ENCODE measurements at places on chromosomes 5 and 9.

DNA sequence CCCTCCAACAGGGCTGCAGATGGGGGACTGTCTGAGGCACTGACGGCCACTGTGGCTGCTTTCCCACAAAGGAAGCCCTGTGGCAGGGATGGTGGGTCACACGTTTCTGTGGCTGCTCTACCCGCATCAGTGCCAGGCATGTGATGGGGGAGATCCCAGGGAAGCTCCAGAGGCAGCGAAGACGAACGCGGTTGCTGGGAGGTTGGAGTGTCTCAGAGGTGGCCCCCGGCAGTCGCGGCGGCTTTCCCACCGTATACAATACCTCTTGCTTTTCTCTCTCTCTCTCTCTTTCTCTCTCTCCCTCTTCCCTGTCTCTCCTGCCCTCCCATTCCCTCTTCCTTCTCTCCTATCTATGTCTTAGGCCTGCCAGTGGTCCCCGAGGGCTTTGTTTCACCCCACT lies 56.7 kb downstream of the CYFIP2 start:
- DNase-seq, result no peak

DNA sequence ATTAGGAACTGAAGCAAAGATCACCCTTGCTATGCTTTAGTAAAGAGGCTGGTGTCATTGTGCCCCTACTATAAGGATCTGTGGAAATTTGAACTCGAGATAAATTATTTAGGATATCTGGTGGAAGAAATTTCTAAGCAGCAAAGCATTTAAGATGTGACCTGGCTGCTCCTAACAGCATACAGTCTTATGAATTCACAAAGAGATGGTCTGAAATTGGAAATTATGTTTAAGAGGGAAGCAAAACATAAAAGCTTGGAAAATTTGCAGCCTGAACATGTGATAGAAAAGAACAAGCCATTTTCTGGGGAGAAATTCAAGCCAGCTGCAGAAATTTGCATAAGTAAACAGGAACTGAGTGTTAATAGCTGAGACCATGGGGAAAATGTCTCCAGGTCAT lies 223.7 kb downstream of the FBXO4 start:
- no peak for DNase-seq

DNA sequence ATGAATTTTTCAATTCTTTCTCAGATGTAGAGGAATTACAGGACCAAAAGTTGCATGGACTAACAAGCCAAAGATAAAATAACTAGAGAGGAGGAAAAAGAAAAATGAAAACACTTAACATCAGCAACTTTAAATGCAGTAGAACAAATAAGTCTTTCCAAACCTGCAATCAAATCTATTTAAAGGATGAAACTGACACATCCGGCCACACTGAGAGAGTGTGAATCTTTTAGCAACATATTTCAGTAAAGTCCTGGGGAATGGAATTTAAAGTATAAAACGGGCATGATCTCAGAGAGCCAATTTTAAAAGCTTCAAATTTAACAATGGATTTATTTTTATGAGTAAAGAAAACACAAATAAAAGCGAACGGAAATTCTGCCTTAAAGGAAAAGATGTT lies 17.1 kb downstream of the CAST start:
- no peak for DNase-seq

GRCh38 chr5:18967637-18968036 lies 1020.4 kb downstream of the CDH18 start:
- DNase-seq, result no peak

DNA sequence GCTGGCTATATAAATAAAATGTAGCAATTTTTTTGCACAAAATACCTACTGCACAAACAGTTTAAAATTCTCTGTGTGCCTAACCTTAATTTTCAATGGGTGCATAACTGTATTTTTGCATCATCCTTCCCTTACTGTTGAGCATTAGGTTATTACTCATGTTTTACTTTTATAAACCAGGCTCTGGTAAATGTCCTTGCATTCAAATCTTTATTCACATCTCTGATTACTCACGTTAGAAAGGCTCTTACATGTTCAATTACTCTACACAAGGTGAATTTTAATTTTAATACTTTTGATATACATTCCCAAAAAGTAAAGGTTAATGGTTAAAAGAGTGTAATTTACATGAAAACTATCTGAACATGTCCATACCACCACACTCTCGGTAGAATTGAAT lies 246.1 kb downstream of the PRELID2 start:
- DNase-seq, result no peak

DNA sequence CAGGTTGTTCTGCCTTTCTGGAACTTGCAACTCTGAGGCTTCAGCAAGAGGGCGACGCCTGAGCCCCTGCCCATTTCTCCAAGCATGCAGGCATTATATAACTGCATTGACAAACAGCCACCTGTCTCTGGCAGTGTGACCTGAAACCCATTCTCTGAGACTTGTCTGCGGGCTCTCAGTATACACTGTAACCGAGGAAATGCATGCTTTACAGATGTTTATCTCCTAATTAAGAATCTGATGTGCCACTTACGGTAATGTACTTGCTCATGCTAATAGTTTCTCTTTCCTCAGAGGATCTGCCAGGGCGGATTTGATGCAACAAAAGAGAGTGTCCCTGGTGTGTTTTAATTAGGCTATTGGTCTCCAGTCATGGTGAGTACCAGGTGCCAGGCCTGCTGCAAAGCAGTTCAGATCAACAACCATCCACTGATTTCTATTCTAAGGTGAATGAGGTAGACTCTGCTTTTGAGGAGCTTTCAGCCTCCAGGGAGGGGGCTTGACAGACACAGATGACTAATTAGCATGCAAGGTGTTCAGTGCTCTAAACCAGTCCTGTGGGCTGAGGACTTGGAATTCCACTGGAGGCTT lies 593.7 kb upstream of the KLF4 start:
- DNase-seq, result no peak

DNA sequence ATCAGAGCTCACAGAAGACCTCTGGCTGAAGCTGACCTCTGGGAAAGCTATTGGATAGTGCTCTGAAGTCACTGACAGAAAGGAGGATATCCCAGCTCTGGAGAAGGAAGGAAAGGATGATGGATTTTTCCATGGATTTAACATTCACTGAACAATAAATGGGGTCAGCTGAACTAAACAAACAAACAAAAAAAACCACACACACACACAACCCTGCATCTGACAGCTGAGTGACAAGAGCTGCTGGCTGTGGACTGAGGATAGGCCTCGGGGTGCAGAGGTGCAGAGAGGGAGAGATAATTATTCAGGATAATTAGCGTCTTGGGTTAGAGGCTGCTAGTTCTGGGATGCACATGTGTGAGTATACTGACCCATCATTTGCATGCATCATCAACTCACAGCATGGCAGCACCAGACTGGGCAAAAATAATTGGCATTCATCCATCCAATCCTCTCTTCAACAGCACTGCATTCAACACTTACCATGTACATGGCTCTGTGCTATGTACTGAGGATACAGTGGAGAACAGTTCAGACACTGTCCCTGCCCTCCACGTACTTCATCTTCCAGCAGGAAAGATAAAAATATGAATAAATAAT lies 131.4 kb upstream of the TRIM32 start:
- no peak for DNase-seq

All from stimulated activated CD4-positive, alpha-beta T cell treated with anti-CD3 and anti-CD28 coated beads, Interleukin-15, amount 100 ng/mL, for 48 hours (primary cell).